ENCODE measurements at places on chromosomes 2 and 18. TPM values are rescaled to one million over a fixed set of nuclear protein-coding genes. Genes with fewer than 3 reads are reported as not detected.

GDF7 gene
- 40.7 TPM for total RNA-seq

DSC2 gene
- total RNA-seq: 4.3 TPM

POTEJ gene
- total RNA-seq: not detected

GKN1 gene
- total RNA-seq: not detected

GPAT2 gene
- total RNA-seq: 6.9 TPM

FARSB gene
- 7.3 TPM for total RNA-seq

MROH2A gene
- total RNA-seq: not detected

DLX1 gene
- 0.92 TPM for total RNA-seq

SLC23A3 gene
- total RNA-seq: 3.4 TPM

CFAP65 gene
- total RNA-seq: not detected

GAD1 gene
- 5.5 TPM for total RNA-seq

FBXO11 gene
- 53.8 TPM for total RNA-seq

NEU2 gene
- not detected for total RNA-seq

ZNF385B gene
- 0.41 TPM for total RNA-seq

CXCR1 gene
- total RNA-seq: 0.41 TPM

VPS4B gene
- total RNA-seq: 49.9 TPM

MAL gene
- not detected for total RNA-seq

Data from thoracic aorta (tissue), 2 donors.